D341Med (cell line): ENCODE measurements at places on chromosomes 13 and 19.
A peak's percentile ranks its signal among the peaks of the same experiment; 100 is the strongest.

GRCh38 chr13:20475927-20476691 lies 49.5 kb downstream of the CRYL1 start:
- DNase-seq, result no peak

DNA sequence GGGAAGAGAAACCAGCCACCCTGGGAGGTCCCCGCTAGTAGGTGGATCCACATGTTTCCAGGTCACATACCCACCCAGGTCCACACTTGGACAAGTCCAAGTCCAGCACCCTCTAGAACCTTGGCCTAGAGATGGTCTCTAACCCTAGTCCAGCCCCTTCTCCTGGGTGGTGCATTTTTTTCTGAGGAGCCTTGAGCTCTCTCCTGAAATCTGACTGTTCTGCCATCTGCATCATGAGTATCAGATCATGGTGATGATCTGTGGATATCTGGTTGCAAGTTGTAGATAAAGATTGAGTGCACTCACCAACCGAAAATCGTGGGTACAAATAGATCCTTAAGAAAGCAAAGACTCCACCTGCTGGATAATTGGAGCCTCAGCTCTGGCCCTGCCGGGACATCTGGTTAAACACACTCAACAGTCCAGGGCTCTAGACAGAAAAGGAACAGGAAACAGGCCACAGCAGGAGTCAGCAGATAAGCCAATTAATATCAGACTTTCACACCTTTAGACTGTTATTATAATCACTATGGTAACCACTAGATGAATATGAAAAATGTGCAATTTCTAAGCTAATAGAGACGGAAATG lies 41.1 kb downstream of the GPR12 start:
- DNase-seq, result no peak

DNA sequence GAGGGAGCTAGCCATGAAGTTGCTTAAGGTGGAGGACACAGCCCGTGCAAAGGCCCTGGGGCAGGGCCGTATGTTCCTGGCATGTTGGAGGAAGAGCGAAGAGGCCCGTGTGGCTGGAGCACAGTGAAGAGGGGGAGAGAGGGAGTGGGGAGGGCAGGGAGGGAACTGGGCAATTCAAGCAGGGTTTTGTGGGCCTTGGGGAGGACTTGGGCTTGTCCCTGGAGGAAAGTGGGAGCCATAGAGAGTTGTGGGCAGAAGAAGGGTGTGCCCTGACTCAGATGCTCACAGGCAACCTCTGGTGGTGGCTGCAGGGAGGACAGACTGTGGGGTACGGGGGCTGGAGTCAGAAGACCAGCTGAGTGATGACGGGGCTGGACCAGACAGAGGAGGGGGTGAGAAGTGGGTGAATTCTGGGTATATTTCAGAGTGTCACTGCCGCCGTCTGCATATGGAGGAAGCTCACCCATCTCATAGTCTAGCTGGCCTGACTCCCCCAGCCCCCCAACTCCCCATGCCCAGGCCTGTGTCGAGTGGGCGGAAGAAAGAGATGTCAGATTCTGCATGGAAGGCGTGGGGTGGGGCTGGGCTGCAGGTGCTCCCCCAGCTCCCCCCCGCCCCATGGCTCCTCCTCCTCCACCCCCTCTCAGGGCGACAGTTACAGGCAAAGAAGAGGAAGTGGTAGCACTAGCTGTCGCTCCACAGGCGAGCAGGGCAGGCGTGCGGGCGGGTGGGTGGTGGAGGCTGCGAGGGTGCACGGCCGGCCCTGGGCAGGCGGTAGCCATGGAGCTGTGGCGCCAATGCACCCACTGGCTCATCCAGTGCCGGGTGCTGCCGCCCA lies at the start of gene VAV1:
Gene VAV1, plus strand, starts transcription at position 681 of the 838 bp plus-strand sequence. Its CDS starts 100 bp downstream, at position 781.
- DNase-seq, result no peak

- no peak for DNase-seq
These were observed 649.3 kb upstream of the ARGLU1 start for GRCh38 chr13:107217251-107217650.

GRCh38 chr19:46198756-46199155 lies 30.8 kb upstream of the IGFL1 start:
- DNase-seq, result no peak

- no peak for DNase-seq
These were observed 529 bp downstream of the LONP1 start for GRCh38 chr19:5719274-5719960.

- DNase-seq, result no peak
These were observed 24.2 kb downstream of the KLF12 start for GRCh38 chr13:74110053-74110452.

- peak; percentile 47 for DNase-seq
These were observed 113.7 kb downstream of the RFC3 start for GRCh38 chr13:33931397-33932311.

DNA sequence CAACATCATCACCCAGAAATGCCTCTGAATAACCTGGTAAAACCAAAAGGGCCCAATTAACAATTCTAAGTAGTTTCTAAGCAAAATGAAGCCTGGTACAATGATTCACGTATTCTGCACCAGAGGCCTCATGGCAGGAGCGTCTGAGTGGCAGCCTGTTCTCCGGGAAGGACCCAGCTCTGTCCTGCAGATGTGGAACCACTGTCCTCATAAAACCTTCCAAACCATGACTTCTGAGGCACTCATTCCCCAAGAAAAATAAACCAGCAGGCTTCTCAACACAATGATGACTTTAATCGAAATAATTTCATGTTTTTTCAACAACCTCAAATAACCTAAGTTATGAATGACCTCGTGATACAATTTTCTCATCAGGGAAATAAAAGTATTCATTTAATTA lies 89.9 kb downstream of the STK24 start:
- DNase-seq, result no peak

GRCh38 chr19:57271280-57271679 lies 9.0 kb upstream of the ZNF460 start:
- no peak for DNase-seq

DNA sequence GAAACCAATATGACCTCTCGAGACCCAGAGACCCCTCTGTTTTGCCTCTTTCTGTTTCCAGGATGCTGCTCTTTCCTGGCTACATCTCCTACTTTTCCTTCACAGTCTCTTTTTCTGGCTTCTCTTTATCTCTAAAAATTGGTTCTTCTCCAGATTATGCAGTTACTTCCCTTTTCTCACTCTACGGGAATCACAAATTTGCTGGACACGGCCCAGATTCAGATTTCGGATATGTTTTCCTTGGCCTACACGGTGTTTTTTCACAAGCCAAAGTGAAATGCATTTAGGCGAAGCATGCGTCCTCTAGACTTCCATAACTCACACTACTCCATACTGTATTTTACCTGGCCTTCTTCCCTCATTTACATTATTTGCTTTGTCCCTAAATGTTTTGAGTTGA lies 214.7 kb upstream of the MIR17HG start:
- no peak for DNase-seq

DNA sequence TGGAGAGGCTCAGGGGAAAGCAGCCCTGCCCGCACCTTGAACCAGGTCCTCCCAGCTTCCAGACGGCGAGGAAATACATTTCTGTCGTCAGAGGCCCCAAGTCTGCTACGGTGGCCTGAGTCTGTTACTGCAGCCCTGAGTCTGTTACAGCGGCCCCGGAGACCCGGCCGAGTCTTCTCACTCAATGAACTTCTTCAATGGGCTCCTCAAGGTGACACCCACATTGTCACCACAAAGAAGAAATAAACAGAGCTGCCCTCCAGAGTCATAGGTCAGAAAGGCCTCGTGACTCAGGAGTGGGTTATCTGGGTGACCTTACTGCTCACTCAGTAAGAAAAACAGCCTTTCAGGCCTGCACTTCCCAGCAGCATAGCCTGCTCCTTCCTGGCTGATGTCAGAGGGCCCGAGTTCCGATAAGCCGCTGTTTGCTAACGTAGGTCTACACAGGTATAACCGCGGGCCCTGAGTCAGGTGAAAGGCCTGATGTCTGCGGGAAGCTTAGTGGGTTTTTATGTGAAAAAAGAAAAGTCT lies 66.9 kb upstream of the TM9SF2 start:
- DNase-seq, result no peak

DNA sequence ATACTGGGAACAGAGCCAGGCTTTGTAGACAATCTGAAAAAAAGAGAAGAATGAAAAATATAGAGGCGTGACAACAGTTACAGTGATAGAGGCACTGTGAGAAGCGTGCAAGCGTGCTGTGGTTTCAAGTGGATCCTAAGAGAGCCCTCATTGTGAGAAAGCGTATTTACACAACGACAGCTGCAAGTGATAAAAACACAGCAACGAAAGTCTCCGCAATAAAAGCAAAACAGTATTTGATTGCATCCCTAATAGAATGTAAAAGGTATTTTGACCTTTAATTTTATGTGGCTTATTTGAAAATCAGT lies 642.7 kb upstream of the ARGLU1 start:
- no peak for DNase-seq

- DNase-seq, result no peak
These were observed 192.9 kb downstream of the DIAPH3 start for GRCh38 chr13:59970847-59971246.

- no peak for DNase-seq
These were observed 9.2 kb upstream of the DNAJC15 start for GRCh38 chr13:43014162-43014561.

- DNase-seq, result no peak
These were observed 512.8 kb downstream of the LMO7 start for GRCh38 chr13:76148926-76149325.

GRCh38 chr19:55795021-55795420 lies 26.1 kb downstream of the RFPL4AL1 start:
- DNase-seq, result no peak

DNA sequence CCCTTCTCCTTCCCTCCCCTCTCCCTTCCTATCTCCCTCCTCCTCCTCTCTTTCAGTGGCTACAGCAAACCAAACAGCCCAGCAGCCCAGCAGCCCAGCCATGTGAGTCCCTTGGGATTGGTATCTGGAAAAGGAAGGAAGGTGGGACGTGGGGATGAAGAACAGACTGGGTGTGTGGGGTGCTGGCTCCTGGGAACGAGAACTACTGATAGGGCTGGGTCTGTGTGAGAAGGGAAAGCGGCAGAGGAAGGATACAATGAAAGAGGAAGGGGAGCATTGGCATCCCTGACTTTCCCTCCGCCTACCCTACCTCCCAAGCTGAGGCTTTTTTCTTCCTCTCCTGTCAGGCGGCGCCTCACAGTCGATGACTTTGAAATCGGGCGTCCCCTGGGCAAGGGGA lies 863 bp downstream of the AURKC start:
- DNase-seq, result no peak

DNA sequence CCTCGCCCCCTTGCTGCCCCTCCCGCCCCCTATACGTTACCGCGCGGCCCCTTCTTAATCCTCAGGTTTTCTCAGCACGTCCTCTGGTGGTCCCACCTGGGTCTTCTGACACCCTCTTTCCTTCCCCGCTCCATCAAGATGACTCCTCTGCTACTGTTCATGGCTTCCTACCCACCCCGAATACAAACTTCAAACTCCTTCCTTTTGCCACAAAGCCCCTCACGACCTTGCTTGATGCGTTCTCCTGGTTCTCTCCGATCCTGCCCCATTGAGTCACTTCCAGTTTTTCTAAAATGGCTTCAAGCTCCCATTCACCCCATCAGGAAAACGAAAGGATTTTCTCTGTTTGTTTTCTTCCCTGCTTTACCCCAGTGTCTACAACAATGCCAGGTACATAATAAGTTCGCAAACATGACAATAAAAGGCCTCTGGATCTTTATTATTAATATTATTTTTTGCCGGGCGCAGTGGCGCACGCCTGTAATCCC lies 734 bp upstream of the SERTAD3 start:
- no peak for DNase-seq

DNA sequence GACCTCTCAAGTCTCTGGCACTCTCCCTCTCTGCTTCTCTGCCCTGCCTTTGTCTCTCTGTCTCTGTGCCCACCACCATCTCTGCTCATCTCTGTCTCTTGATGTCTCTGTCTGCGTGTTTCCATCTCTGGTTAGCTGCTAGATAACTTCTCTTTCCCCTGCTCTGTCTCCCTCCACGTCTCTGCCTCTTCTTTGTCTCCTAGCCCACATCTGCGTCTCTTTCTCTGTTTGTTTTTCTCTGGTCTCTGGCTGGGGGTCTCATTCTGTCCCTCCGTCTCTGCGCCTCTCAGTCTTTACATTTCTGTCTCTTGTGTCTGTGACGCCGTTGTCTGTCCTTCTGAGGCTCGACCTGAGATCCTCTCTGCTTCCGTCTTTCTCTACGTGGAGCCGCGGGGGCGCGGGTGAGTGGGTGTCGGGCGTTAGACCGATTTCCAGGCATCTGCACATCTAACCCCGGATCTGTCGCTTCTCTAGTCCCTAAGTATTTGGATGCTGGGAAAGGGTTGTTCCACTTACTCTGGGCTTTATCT lies 386 bp downstream of the GIPR start:
- DNase-seq, result no peak
